ENCODE measurements at places on chromosomes 5 and 9. TPM values are rescaled to one million over a fixed set of nuclear protein-coding genes. Genes with fewer than 3 reads are reported as not detected.

RRAGA gene
- 121 TPM for polyA plus RNA-seq

PFN3 gene
- 0.72 TPM for polyA plus RNA-seq

BRINP1 gene
- polyA plus RNA-seq: 4.3 TPM

CNTNAP3 gene
- 5.6 TPM for polyA plus RNA-seq

PNPLA7 gene
- polyA plus RNA-seq: 1.1 TPM

MEIKIN gene
- polyA plus RNA-seq: not detected

PCDHGB6 gene
- polyA plus RNA-seq: 6.6 TPM

PTAR1 gene
- polyA plus RNA-seq: 55.6 TPM

STKLD1 gene
- 3.4 TPM for polyA plus RNA-seq

TRIM36 gene
- 3.2 TPM for polyA plus RNA-seq

NSMF gene
- 51.0 TPM for polyA plus RNA-seq

PIP5K1B gene
- 8.5 TPM for polyA plus RNA-seq

TMEM38B gene
- 53.3 TPM for polyA plus RNA-seq

LCN9 gene
- not detected for polyA plus RNA-seq

KCNN2 gene
- polyA plus RNA-seq: 5.7 TPM

OR2V2 gene
- polyA plus RNA-seq: not detected

ENC1 gene
- 65.1 TPM for polyA plus RNA-seq

CENPK gene
- polyA plus RNA-seq: 29.0 TPM

TMEM215 gene
- 0.22 TPM for polyA plus RNA-seq

TMEM174 gene
- 27.2 TPM for polyA plus RNA-seq

GGTA1 gene
- 6.2 TPM for polyA plus RNA-seq

TLX3 gene
- polyA plus RNA-seq: not detected

C7 gene
- polyA plus RNA-seq: 208 TPM

SH3RF2 gene
- 4.8 TPM for polyA plus RNA-seq

CD14 gene
- polyA plus RNA-seq: 5.6 TPM

DMRT1 gene
- not detected for polyA plus RNA-seq

PLK2 gene
- 220 TPM for polyA plus RNA-seq

COL15A1 gene
- 29.8 TPM for polyA plus RNA-seq

TAS2R1 gene
- polyA plus RNA-seq: not detected

OR1B1 gene
- polyA plus RNA-seq: not detected

PCDHGA8 gene
- polyA plus RNA-seq: 0.30 TPM

HTR1A gene
- not detected for polyA plus RNA-seq

OR1L8 gene
- polyA plus RNA-seq: 0.18 TPM

JAKMIP2 gene
- polyA plus RNA-seq: 3.9 TPM

FYB1 gene
- polyA plus RNA-seq: 5.4 TPM

PLEKHG4B gene
- 9.5 TPM for polyA plus RNA-seq

OBP2B gene
- not detected for polyA plus RNA-seq

OTULINL gene
- polyA plus RNA-seq: 9.2 TPM

BAAT gene
- 0.33 TPM for polyA plus RNA-seq

IL33 gene
- 8.9 TPM for polyA plus RNA-seq

PSIP1 gene
- 224 TPM for polyA plus RNA-seq

All from right renal cortex interstitium (tissue), 3 donors.